Fibroblast of skin of abdomen (primary cell): ENCODE measurements at places on chromosomes 4 and X.
A peak's percentile ranks its signal among the peaks of the same experiment; 100 is the strongest.

GRCh38 chr4:158192439-158193158 is 17.7 kb upstream of the TMEM144 start:
- no peak for DNase-seq

GRCh38 chrX:32116047-32116446 is 1044.2 kb upstream of the FTHL17 start:
- no peak for DNase-seq

- peak; percentile 79 for DNase-seq
Observed at GRCh38 chrX:110280954-110281353, 36.9 kb downstream of the AMMECR1 start.

DNA sequence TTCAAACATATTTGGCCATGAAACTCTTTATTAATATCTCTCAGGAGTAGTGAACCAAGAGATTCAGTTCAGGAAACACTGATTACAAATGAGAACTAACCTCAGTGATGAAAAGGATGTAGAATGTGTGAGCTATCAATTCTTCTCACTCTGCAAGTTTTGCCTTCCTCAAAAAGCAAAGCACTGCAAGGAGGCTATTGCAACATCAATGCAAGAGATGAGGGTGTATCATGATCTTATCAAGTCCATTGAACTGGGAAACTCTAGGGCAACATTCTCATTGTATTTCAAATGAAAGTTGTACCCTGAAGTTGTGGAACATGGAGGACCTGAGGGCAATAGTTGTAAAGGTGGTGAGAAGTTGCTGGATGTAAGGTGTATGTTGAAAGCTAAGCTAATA is 56.4 kb upstream of the VEGFC start:
- no peak for DNase-seq

DNA sequence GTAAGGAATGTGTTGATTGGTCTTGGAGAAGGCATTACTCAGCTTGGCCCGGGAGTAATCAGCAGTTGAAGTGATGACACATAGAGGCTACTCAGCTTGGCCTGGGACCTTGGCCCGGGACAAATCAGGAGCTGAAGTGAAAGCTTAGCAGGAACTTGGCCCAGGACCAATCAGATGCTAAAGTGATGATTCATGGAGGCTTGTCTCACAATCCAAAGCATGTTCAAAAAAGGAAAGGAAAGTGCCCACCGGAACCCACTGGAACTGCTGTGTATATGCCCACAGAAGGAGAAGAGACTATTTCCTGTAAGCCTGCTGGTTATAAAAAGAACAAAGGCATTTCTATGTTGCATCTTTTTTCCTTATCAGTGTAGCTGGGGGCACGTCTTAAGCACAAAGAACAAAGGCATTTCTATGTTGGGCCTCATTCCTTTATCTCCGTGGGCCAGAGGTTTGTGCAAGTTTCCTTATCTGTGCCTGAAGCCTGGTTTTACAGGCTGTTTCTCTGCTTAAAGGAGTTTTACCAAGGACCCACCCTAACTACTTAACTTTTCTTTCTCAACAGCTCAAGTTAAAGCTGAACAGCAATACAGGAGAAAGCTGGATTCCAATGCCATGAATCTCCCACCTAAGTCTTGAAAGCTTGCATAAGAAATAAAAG is 1176.7 kb downstream of the NLGN4X start:
- peak; percentile 65 for DNase-seq

- no peak for DNase-seq
Observed at GRCh38 chr4:73852771-73853170, 325 bp upstream of the PF4V1 start.

DNA sequence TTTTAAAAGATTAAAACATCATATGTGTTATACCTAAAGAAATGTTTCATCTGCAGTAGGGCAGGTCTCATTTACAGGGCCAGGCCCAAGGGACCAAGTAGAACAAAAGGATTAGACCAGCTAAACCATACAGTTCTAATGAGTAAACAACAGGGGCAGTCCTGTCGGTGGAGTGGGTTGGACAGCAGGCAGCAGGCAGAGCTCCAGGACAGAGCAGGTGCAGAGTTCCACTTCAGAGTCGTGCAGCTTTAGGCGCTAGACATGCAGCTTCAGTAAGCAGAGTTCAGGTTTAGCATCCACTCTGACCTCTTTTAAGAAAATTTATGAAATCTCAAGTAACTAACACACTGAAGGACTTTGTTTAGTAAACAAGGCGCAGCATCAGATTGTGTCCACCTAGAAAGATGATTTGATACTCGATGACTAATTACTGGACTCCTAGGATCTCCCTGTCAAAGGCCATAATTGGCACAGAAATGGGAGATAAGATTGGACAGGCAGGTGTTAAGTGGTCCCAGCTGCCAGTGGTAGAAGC is 487.7 kb upstream of the INTU start:
- DNase-seq: no peak

DNA sequence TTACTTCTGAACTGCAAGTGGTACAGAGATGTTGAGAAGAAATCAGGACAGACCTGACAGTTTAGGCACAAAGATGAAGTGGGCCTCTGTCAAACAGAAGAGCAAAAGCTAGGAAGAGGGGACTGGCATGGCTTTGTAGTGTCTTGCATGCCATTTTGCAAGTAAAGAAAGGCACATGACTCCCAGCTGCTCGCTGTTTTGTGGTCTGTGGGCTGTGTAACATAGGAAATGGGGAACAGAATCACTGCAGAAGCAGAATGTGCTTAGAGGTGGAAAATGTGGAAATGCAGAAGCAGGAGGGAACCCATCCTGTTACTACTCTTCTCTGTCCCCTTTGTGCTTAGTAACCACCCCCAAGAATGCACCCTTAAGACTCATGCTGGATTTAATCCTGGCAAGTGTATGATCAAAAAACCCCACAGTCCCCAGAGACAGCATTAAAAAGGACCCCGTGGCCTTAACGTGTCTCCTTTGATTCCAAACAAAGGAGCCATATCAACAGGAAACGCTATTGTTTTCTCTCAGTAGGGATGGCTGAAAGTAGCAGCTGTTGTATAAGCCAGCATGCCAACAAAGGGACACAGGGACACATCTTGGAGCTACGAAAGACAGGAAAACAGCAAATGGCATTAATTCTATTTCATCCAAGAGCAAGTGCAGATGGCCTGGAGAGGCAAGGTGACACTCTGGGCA is 177.6 kb upstream of the GLRA2 start:
- DNase-seq: no peak

GRCh38 chr4:116480546-116480945 is 604.8 kb downstream of the TRAM1L1 start:
- DNase-seq: no peak

GRCh38 chr4:8731364-8731763 is 138.8 kb downstream of the CPZ start:
- DNase-seq: no peak

DNA sequence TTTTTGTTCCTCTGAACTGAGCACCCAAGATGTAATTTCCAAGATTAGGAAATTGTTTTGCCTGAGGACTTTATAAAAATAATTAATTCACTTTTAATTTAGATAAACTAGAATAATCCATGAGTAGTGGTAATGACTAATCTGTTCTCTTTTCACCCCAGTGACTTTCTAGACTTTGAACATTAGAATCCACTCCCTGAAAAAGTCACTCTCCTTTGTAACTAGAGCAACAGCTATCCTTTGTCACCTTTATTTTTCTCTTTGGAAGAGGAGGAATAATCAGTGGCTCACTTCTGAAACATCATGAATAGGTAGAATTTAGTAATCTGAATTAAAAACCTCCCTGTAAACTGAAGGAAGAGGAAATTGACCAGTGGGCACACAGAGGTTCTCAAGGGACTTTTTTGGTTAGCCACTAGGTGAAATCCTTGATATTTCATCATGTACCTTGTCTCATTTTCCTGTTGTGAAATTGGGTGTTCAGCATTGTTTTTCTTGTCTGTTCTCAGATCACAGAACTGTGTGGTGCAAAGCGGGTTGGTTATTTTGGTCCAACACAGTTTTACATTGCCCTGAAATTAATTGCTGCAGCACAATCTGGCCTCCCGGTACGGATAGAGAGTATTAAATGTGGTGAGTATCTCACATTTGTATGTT is 59.4 kb downstream of the REPS2 start:
- DNase-seq: no peak

DNA sequence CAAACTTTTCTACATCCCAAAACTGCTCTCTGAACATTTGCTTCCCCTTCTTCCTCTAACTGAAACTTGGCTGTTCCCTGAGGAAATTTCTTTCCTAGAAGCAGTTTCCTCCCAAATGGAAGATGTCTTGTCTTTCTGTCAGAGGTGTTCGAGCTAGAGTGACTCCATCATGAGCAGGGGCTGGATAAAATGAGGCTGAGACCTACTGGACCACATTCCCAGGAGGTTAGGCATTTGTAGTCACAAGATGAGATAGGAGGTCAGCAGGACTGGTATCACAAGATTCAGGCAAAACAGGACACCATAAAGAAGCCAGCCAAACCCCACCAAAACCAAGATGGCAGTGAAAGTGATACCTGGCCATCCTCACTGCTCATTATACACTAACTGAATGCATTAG is 35.8 kb upstream of the PGRMC2 start:
- DNase-seq: no peak
